ENCODE measurements at places on chromosomes 6 and 20. TPM values are rescaled to one million over a fixed set of nuclear protein-coding genes. Genes with fewer than 3 reads are reported as not detected.

Gene TRIM15
- total RNA-seq, result not detected

- peak; percentile 46 for DNase-seq
Measured at GRCh38 chr20:55538261-55538908, 466.9 kb downstream of the CBLN4 start.

DNA sequence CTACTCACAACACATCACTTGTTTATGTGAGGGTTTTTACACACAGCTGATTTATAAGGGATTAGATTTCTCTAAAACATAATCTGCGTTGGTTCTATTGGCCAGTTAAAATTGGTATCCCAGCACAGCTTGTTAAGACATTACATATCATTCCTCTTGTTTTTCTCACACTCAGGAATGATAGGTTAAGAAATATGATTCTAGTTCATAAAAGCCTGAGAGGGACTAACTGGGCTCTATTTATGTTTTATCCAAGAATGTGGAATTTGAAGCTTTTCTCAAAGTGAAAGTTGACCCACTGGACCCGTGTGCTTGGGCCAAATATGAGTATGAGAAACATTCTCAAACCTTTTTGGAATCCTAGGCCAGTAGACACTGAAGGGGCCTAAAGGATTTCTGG lies 117.3 kb downstream of the TMEM170B start:
- no peak for DNase-seq

GRCh38 chr6:91720324-91720723 lies 1133.5 kb upstream of the MAP3K7 start:
- DNase-seq, result no peak

- DNase-seq, result no peak
Measured at GRCh38 chr6:119802464-119802863, 452.9 kb upstream of the MAN1A1 start.
